ENCODE measurements at places on chromosomes 3 and 15.

DNA sequence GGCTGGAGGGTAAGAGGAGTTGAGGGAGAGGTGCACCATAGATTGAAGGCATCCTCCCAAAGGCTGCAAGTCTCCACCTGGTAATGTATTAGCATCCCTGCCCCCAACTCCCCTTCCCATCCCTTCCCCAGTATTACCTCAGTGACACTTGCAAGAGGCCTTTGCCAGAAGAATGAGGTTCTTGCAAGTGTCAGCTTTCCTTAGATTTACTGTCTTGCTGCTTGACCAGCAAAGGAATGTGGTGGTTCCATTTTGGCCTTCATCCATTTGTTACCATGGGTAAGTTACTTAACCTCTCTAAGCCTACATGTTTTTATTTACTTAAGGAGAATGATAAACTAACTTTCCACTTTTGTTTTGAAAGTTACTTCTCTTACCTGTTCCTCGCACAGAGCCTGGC lies 108.9 kb downstream of the LRTM1 start:
- DNase-seq: no peak

DNA sequence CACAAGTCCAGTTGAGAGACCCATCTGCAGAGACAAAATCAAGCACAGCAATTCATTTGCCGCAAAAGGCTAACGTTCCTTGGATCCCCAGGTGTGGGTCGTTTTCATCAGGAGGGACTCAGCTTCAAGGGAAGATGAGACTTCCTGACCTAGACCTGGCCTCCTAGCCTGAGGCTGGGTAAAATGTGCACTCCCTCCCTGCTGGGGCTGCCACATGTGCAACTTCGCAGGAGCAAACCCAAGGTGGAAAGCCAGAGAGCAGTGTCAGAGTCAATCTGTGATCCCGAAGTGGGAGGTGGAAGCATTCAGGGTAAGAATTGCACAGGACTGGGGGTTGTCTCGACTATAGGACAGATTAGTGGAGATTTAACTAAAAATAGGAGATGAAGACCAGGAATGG lies 164.7 kb upstream of the UMPS start:
- DNase-seq: no peak

- no peak for DNase-seq
Observed at GRCh38 chr3:160879859-160880258, 123.8 kb downstream of the PPM1L start.

GRCh38 chr3:55486101-55486856 lies 827 bp downstream of the WNT5A start:
- no peak for DNase-seq

DNA sequence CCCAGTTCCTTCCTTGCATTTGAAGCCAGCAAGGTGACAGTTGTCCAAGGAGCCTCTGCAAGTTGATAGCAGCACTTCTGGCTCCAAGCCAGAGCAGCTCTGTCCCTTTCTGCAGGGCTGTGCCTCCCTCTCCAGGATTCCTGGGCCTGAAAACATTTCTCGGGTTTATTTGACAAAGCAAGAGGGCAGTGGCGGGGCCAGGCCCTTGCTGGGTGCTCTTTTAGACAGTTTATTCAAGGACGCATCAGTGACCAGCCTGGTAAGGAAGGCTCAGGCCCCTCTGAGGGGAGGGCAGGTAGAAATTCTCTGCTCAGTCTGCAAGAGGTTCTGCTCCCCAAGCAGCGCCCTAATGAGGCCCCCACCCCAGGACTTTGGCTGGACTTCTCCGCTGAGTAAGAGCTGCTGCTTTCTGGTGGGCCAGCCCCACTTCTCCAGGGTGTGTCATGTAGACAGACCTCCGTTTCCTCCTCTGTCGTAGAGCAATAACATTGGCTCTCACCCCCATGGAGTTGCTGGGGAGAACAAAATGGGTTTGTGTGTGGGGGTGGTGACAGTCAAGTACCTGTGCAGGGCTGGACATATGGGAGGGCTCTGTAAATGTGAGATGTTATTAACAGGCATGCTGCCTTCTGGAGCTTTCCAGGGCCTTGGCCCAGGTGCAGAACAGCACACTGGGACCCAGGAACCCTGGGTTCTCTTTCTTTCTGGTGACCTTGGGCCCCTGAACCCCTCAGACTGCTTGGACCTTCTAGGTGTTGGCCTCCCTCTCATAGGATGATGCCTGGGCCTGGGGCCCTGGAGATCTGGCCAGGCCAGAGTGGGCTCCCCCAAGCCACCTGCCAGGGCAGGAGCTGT lies 146.2 kb upstream of the TLE3 start:
- no peak for DNase-seq

Measured in CD4-positive, alpha-beta T cell treated with Interleukin-2 at 100 ng/mL for 4 hours (primary cell).